ENCODE measurements at places on chromosomes 2 and 18.

GRCh38 chr2:129191530-129191929 lies 787.9 kb upstream of the RAB6C start:
- DNase-seq: no peak

GRCh38 chr2:128504246-128505149 lies 185.8 kb upstream of the HS6ST1 start:
- no peak for DNase-seq

GRCh38 chr2:122135021-122135937 lies 379.8 kb downstream of the TSN start:
- DNase-seq: no peak

DNA sequence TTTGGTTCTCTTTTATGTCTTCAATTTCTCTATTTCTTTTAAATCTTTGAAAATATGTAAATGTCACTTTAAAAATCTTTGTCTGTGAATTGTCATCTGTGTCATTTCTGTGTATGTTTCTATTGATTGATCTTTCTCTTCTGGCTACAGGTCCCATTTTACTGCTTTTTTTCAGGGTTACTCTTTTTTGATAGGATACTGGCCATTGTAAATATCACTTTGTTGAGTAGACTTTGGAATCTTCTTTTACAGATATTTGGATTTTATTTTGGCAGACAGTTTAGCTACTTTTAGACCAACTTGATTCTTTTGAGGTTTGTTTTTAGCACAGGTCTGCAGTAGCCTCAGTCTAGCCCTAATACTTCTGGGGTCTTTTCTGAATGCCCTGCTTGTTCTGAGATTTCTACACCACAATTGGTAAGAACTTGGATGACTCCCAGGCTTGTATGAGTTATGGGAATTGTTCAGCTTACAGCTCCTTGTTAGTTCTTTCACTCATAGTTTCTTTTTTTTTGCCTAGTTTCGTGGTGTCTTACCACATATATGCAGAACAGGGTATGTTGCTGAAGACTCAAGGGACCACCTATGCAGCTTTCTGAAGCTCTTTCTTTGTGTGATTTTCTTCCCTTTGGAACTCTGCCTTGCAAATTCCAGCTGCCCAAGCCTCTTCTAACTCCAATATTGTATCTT lies 122.2 kb downstream of the QPCT start:
- DNase-seq: no peak

GRCh38 chr2:175414191-175414881 lies 232.8 kb upstream of the ATP5MC3 start:
- DNase-seq: no peak

DNA sequence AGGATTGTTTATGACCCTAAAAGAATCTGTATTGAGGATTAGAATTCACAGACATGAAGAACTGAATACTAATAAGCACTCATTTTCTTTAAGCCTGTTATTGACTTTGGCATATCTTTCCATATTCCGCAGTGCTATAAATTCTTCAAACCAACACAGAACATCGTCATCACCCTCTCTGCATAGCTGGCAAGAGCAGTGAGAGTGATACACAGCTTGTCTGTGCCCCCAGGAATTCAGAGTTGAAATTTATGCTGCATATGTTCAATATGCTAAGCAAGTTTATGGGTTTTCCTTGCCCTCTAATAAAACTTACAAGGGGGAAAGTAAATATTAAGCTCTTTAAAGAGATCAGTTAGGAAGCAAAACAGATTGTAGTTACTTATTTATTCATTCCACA lies 32.7 kb downstream of the CTLA4 start:
- DNase-seq: no peak

DNA sequence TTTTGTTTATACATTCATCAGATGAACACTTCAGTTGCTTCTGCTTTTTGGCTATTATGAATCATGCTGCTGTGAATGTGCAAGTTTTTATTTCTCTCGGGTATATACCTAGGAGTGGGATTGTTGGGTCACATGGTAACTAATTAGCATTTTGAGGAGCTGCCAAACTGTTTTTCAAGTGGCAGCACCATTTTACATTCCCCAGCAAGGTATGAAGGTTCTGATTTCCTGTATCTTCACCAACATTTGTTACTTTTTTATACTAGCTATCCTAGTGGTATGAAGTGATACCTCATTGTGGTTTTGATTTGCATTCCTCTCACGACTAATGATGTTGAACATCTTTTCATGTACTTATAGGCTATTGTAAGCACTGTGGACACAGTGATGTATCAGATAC lies 53.9 kb downstream of the DYNC1I2 start:
- DNase-seq: no peak

DNA sequence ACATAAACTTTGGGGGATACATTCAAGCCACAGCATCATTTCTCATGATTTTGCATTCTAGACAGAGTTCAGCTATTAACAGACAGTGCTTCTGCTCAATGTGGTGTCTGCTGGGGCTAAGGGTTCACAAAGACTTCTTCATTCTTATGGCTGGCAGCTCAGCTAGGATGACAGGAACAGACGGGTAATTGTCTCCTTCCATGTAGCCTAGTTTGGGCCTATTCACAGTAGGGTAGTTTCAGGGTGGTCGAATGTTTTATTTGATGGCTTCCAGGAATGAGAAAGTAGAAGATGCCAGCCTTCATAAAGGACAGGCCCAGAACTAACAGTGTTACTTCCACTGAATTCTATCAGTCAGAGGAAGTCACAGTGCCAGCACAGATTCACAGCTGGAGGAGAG lies 26.0 kb upstream of the BCL2L11 start:
- no peak for DNase-seq

DNA sequence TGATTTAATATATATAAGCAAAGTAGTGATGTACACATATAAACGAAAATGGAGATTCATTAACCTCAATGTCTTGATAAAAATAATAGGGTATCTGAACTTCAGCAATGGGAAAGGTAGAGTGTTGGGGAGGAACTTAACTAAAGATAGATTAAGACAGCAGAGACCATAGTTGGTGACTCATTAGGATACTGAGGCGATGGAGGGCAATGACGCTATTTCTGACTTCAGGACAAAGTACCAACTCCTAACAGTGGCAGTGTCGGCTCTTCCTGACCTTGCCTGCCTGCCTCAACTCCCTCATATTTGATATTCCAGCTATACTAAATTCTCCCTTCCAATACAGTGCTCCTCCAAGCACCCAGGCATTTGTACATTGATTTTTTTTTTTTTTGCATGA lies 98.6 kb downstream of the CDH2 start:
- no peak for DNase-seq

GRCh38 chr18:63646936-63647335 lies 2.9 kb upstream of the SERPINB4 start:
- DNase-seq: no peak
